ENCODE measurements at places on chromosomes 7 and 10.

GRCh38 chr7:82578430-82578829, 134.9 kb upstream of the CACNA2D1 start:
- DNase-seq, result peak; percentile 50

DNA sequence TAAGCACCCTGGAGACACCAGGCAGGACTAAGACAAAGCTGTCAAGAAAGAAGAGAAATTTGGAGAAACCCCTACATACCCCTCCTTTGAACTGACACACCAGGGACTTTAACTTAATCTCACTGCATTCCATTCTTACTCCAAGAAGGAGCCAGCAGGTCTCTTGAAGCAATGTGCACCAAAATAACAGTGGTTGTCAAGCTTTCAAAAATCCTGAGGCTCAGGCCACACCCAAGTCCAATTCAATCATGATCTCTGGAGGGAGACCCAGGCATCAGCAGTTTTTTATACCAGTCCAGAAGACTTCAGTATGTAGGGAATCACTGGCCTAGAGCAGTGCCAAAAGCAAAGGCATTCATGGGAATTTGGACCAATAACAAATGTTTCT, 6.8 kb downstream of the SLC25A13 start:
- peak; percentile 76 for DNase-seq

DNA sequence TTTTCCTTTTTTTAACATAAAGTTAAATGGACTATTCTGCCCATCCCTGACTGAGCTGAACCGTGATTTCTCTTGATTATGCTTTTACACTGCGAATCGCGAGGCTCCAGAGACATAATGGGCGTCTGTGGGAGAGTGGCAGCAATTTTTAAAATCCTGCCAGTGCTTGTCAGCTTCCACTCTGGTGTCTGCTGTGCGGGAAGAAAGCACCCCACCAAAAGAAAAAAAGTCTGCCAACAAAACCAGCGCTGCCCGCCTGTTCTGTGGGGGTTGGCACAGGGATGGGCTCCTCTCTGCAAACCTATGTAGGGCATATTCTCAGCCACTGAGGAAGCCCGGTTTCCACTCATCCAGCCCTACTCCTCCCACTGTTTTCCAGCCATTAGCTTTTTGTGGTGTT, 592.3 kb upstream of the GALNT17 start:
- DNase-seq, result no peak

DNA sequence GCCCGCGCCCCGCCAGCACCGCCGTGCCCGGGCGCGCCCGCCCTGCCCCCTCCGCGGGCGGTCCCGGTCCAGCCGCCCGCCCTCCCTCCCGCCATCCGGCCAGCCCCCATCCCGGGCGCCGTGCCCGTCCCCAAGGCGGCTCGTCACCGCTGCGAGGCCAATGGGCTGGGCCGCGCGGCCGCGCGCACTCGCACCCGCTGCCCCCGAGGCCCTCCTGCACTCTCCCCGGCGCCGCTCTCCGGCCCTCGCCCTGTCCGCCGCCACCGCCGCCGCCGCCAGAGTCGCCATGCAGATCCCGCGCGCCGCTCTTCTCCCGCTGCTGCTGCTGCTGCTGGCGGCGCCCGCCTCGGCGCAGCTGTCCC, at the start of gene HTRA1:
TSS of gene HTRA1 (plus strand) at position 187 of the 362 bp plus-strand sequence. CDS start at position 287, 100 bp downstream.
- peak; percentile 92 for DNase-seq

GRCh38 chr10:51877636-51878035, 178.2 kb upstream of the CSTF2T start:
- no peak for DNase-seq

DNA sequence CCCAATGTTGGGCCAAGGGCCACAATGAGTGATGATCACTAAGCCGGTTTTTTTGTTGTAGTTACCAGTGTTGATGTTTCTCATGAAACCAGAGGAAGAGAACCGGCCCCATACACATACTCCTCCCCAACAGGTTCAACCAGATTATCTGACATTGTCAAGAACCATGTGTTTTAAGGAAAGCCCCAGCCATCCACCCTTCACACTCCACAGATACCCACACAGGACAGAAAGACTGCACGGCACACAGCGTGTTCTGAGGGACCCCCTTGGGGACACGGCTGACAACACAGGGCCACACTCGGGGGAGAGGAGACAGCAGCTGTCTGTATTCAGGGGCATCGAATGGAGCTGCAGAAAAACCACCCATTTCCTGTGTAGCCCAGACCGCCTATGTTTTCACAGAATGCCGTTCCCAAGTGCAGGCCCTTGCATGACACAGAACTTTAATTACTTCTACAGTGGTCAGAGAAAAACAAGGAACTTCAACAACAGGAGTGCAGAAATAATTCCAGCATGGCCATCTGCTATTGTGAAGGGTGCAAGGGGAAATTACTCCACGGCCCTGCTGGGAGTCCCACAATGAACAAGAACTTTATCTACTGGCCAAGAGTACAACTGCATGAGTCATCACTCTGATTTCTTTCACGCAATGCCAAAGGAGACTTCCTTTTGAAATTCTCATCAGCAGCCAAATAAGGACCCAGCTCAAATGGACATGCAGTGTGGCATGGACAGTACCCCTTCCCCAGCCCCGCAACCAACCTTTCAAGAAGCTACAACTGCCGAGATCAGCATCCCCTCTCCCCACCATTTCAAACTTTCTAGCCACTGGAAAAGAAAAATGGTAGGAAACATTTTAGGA, 2.3 kb downstream of the KLF6 start:
- DNase-seq, result peak; percentile 96

DNA sequence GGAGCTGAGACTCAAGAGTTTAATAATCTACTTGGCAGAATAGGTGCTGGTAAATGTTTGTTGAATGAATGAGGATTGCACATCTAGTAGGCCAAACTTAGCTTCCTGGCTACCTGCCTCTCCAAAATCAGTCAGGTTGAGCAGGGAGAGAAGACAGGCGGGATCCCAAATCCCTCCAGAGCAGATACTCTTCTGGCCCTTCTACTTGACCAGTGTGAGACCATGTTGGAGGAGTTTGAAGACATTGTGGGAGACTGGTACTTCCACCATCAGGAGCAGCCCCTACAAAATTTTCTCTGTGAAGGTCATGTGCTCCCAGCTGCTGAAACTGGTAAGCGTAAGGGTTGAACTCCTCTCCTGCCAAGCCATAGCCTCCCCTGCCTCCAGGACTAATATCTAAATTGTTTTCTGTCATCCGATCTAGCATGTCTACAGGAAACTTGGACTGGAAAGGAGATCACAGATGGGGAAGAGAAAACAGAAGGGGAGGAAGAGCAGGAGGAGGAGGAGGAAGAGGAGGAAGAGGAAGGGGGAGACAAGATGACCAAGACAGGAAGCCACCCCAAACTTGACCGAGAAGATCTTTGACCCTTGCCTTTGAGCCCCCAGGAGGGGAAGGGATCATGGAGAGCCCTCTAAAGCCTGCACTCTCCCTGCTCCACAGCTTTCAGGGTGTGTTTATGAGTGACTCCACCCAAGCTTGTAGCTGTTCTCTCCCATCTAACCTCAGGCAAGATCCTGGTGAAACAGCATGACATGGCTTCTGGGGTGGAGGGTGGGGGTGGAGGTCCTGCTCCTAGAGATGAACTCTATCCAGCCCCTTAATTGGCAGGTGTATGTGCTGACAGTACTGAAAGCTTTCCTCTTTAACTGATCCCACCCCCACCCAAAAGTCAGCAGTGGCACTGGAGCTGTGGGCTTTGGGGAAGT, 2.2 kb upstream of the MBLAC1 start:
- DNase-seq, result no peak

GRCh38 chr7:130473876-130474275, 18.0 kb upstream of the MEST start:
- DNase-seq, result no peak

- DNase-seq, result no peak
Measured at GRCh38 chr10:127303105-127303504, 106.7 kb upstream of the INSYN2A start.

DNA sequence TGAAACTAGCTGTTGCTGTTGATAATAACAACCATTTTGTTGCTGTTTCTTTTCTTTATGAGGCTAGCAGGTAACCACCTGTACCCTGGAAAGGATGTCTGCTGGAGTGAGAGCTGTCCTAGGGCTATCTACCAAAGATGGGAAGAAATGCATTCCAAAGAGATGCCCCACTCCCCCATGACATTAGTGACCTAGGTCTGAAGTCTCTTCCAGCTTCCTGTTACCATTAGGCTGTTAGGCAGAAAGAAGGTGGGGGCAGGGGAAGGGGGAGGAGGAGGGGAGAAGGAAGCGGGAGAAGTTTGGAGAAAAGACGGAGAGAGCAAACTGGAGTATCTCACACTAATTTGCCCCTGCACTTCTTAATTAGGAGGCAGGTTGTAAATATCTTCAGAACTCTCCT, 118.5 kb downstream of the ABLIM1 start:
- no peak for DNase-seq

DNA sequence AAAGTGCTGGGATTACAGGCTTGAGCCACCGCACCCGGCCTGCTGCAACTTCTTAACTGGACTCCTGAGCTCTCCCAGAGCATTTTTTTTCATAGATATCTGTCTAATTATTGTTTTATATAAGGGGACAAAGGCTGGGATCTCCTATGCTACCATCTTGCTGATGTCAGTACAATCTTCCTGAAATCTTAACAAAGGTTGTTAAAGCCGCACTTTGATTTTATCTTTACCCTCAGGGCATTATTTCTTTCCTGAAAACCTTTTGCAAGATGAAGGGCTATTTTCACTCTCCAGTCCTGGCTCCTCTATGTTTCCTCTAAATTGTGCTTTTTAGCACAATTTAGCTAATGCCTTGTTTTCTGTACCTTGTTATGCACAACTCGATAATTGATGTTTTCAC, 102.9 kb downstream of the EPC1 start:
- no peak for DNase-seq

DNA sequence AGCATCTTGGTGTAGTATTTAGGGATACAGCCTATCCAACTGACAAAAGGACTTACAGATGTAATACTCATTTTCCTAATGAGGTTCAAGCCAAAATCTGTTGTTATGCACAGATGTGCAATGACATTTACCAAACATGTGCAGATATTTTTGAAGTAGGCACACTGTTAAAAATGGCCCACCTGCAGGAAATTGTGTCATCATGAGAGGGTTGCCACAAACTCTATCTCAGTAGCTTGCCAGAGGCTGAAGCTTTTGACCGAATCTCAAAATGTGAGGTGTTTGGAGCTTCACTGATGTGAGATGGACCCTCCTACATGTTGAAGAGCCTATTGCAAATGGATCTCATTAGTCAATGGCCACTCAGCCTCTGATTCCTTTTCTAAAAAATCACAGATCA, 89.7 kb upstream of the CSTF2T start:
- no peak for DNase-seq

DNA sequence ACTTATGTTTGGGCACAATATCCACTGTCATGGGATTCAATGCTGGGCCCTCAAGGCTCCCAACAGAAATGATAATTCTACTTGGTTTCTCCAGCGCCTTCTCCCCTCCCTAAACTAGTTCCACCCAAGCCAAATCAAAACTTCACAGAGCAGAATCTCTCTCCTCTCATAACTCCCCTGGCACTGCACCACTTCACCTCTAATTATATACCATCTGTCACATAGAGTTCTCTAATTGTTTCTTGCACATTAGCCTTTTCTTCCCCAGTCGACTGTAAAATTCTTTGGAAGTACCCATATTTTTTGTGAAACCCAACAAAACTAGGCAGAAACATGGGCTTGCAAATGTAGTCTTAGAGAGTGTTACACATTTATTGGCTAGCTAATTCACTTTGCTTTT, 8.1 kb downstream of the SGMS1 start:
- DNase-seq, result no peak

DNA sequence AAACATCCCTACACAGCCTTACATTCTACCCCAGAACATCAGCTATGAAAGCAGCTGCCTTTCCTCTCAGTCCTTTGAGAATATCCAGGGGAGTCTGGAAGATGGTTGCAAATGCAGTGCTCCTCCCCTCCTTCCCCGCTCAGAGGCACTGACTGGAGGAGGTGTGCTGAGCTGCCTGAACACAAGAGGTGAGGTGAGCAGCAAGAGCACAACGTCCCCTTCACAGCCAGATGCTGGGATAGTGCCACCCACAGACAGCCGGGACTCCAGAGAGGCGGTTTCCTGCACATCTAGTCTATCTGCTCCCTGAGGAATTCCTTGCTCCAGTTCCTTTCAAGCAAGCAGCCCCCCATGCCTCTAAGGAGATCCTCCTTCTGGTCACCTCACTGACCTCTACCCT, 74.2 kb downstream of the EZH2 start:
- DNase-seq, result no peak

- DNase-seq, result no peak
Measured at GRCh38 chr7:3250725-3251124, 50.3 kb upstream of the SDK1 start.

DNA sequence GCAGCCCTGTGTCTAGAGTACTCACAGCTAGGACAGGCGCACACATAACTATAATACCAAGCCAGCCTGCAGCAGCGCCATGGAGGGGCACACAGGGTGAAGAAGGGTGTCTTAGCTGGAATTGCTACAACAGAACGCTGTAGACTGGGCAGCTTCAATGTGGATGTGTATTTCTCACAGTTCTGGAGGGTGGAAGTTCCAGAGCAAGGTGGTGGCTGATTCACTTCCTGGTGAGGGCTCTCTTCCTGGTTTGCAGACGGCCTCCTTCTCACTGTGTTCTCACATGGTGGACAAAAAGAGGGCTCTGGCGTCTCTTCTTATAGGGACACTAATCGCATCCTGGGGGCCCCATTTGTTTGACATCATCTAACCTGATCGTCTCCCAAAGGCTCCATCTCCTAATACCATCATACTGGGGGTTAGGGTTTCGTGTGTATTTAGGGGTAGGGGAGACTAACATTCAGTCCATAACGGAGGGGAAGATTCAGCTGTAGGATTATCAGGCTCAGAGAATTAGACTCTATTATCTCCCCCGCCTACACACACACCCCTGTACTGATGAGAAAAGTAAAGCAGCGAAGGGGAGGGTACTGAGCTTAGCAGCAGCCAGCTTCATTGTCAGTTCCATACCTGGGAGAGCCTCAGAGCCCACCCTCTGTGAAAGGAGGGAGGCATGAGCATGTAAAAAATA, 289.1 kb downstream of the CCDC3 start:
- no peak for DNase-seq

- DNase-seq, result no peak
Measured at GRCh38 chr7:16883918-16884317, 2.1 kb upstream of the AGR3 start.

GRCh38 chr10:93820434-93820833, 62.7 kb downstream of the LGI1 start:
- DNase-seq, result no peak

All from myocyte (in vitro differentiated cells).